ENCODE measurements at places on chromosomes 12 and 14. TPM values are rescaled to one million over a fixed set of nuclear protein-coding genes. Genes with fewer than 3 reads are reported as not detected.

The SLC5A8 gene
- polyA plus RNA-seq, result 0.02 TPM

The IGF1 gene
- polyA plus RNA-seq, result 0.56 TPM

The CLEC1B gene
- polyA plus RNA-seq, result not detected

The OR4E2 gene
- polyA plus RNA-seq, result not detected

The CD69 gene
- 1.8 TPM for polyA plus RNA-seq

The NXPH4 gene
- polyA plus RNA-seq, result 0.73 TPM

The IL23A gene
- polyA plus RNA-seq, result 32.1 TPM

The TROAP gene
- 23.6 TPM for polyA plus RNA-seq

The WASHC4 gene
- 8.6 TPM for polyA plus RNA-seq

The PRIM1 gene
- polyA plus RNA-seq, result 7.4 TPM

The RNASE2 gene
- 0.29 TPM for polyA plus RNA-seq

The TMEM30B gene
- polyA plus RNA-seq, result 14.1 TPM

The MANSC1 gene
- polyA plus RNA-seq, result 13.7 TPM

The YBX3 gene
- polyA plus RNA-seq, result 433 TPM

The MYO1H gene
- polyA plus RNA-seq, result 0.62 TPM

The OR5AU1 gene
- not detected for polyA plus RNA-seq

The TBX5 gene
- polyA plus RNA-seq, result 0.51 TPM

The IQSEC3 gene
- polyA plus RNA-seq, result 0.14 TPM

The NTF3 gene
- 1.3 TPM for polyA plus RNA-seq

The ACVRL1 gene
- 3.4 TPM for polyA plus RNA-seq

The KRT83 gene
- not detected for polyA plus RNA-seq
